ENCODE measurements at places on chromosomes 4 and X.

DNA sequence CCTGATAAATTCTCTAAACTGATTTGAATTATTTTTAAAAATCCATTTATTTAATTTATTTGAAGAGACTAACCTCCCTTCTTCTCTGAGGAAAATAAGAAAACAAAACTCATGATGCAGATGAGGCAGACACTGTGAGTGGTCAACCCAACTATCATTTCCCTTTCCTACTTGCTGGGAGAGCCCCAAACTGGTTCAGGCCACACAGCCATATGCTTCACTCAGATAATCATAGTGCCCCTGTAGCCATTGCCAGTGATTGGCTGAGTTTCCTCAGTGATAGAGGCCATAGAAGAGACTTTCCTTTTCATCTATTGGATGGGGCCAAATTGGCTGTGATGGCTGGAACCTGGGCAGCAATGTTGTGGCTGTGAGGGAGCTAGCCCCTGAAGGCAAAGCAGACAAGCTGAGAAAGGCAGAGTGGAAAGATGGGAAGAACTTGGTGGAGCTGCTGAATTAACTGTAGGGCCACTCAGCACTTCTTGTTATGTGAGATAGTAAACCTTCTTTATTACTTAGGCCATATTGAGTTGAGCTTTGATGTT lies 49.8 kb downstream of the RAB33B start:
- no peak for DNase-seq

- DNase-seq, result no peak
Observed at GRCh38 chr4:16893141-16893651, 5.2 kb downstream of the LDB2 start.

DNA sequence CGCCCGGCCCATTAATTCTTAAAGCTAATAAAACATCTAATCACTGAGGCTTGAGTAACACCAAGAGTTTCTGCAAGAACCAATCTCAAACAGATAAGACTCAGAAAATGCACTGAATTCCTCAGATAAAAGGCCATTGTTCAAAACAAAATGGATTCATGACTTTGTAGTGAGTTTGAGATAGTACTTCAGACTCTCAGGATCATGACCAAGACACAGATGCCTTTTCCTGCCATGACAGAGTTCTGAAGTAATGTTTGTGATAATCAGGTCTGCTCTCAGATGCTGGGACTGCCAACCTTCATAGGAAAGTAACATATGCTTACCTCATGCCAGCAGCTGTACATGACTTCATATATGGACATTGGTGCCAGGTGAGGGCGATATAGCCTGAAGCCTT lies 54.6 kb downstream of the NIPAL1 start:
- no peak for DNase-seq

DNA sequence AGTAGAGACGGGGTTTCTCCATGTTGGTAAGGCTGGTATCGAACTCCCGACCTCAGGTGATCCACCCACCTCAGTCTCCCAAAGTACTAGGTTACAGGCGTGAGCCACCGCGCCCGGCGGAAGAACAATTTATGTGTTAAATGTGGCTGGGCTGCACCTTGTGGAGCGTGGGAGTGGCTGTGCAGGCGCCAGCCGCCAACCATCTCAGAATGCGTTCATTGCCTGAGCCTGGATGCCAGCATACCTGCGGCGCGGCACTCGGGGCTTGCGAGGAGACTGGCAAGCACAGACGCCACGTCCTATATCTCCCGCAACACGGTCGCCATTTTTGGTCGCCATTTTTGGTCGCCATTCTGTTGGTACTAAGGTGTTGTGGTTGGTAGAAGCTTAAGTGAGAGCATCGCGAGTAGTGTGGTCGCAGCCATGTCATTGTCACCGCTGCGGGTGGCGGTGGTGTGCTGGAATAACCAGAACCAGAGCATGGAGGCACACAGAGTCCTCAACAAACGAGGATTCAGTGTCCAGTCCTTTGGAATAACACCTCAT lies 193.6 kb upstream of the HTR2C start:
- no peak for DNase-seq

GRCh38 chrX:123223859-123224258 lies 39.8 kb downstream of the GRIA3 start:
- no peak for DNase-seq

Measured in spinal cord (tissue), 10 donors.